ENCODE measurements at places on chromosomes 12 and 14.

DNA sequence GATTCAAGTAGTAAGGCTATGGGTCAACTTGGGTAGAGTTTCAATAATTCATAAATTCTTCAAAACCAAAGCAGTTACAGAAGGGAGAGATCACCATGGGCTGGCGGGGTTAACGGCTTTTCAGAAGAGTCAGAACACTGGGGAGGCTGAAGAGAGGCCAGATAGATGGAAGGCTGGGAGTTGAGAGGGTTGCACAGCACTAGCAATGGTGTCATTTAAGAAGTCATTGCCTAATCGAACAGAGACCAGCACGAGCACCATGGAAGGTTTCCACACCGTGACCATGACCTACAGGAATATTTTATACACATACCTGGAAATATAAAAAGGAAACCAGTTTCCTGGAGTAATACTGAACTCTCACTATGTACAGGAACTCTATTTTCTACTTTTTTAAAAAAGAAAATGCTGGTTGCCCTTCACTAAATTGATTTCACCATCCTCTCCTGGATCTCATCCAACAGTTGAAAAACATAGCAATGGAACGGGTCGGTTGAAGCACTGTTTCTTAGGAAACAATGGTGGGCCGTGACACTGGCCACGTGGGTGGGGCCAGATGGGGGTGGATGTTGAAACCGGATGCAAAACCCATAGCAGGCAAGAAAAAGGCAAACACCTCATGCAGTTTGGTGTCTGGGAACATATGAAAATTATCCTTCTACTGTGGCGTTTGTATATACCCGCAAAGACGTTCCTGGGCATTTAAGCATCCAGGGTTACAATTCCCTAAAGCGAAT lies 38.0 kb upstream of the RIN3 start:
- no peak for DNase-seq

GRCh38 chr12:13044906-13045299 lies 722 bp downstream of the FAM234B start:
- DNase-seq, result no peak

GRCh38 chr14:96351986-96352385 lies 11.2 kb downstream of the ATG2B start:
- DNase-seq, result no peak

GRCh38 chr12:102551186-102551585 lies 70.8 kb upstream of the IGF1 start:
- no peak for DNase-seq

DNA sequence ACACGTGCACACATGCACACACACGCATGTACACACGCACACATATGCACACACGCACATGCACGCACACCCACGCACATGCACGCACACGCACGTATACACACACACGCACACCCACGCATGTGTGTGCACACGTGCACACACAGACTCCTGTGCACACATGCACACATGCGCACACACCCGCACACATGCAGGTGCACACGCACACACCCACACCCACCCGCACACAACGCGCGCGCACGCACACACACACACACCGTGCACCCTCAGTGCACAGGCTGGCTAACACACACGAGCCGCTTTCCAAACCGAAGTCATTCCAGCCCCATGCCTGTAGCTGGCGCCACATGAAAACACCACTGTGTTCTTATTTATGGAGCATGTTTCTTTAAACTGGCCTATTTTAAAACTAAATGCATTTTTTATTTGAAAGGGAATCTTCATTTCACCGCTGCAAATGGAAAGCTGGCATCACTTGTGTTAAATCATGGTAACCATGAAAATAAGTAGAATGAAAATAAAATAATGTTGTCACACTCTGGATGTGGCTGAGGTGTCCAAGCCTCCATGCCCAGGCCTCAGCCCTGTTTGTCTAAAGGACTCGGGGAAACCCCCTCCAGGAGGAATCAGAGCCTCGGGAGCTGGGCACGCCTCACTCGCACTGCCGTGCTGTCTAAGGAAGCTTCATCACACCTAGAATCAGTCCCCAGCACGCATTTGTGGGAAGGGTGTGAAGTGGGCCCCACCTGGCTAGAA lies 45.1 kb downstream of the GALNT9 start:
- DNase-seq, result no peak

DNA sequence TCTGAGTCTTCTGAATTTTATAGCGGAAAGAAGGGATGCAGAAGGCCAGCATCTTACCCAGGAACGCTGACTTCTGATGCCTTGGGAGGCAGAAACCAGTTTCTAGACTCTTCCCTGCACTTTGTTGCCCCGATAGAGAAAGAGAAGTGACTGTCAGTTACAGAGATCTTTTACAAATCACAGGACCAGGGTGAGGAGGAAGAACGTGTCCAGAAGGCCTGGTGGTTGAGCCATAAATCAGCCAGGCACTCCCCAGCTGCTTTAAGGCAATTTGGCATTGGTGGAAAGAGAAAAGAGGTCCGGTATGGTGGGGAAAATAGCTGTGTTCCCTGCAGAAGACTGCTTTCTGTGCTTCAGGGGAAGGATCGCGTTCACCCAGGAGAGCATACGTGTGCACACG lies 88.7 kb upstream of the KCNA1 start:
- no peak for DNase-seq

DNA sequence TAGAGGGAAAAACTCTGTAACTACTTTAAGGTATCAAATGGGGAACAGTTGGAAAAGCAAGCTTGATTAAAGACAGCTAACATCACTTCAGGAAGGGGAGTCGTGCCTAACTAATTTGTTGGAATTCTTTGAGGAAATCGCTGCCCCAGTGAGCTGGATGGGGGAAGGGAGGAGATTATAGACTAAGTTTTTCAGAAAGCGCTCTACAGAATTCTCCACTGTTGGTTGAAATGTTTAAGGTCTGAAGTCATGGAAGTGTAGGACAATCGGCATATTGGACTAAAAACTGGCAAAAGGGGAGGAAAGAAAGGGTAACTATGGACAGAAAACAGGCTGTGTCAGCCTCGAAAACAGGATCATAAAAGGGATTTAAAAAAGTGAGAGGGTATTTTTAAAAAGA lies 229.9 kb upstream of the HMGA2 start:
- no peak for DNase-seq

DNA sequence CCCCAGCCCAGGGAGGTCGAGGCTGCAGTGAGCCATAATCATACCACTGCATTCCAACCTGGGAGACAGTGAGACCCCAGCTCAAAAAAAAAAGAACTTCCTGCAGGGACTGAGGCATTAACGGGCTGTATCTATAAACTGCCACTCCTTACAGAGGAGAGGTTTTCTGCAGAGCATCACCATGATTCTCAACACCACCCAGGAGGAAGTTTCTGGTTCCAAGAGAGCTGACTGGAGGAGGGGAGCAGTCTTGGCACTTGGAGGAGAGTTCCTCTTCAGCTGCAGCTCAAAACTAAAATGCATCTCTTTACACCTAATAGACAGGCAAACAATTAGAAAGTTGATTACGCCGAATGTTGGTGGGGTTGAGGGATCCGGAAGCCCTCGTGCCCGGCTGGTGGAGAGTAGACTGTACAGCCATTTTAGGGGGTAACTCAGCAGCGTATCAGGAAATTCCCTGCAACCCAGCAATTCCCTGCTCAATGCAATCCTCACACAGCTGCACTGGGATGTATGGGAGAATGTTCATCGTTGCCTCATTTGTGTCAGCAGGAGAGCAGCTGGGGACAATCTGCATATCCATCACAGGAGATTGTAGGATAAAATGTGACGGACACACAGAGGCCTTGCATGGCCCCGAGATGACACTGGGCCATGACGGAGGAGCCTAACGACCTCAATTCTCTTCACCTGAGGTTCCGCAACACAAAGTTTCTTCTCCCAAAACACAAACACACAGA lies 36.6 kb downstream of the ACTN1 start:
- DNase-seq, result no peak

DNA sequence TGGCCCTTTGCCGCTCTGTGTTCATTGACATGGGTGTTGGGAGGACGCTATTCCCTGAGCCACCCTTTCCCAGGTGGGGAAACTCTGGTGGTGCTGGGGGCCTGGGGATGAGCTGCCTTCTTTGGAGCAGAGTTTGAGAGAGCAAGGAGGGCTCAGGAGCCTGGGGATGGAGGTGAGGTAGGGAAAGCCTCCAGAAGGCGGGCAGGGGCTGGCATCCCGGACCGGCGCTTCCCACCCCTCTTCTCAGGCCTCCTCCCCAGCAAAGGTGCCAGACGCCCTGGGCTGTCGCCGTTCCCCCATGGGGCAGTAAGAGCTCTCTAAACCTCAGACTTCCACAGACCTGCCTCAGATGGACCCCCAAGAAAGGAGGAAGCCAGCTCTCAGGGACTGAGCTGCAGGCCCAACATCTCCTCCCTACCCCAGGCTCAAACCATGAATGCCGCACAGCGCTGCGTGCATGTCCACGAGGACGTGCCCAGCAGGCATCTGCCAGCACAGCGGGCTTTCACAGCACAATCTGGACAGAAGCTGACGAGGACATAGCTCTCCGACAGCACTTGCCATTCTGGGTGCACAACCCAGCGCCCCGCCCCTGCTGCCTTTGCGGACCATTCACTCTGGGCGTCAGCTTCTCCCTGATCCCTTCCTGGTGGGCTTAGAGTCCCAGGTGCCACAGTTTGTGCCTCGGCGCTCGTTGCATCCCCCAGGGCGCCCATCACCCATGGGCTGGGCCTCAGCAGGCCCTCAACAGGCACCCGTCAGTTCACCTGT lies 14.9 kb upstream of the TTC7B start:
- DNase-seq, result no peak

- DNase-seq, result no peak
Measured at GRCh38 chr12:132537836-132538662, 48.1 kb downstream of the FBRSL1 start.

- no peak for DNase-seq
Measured at GRCh38 chr14:35395283-35395682, 9.3 kb downstream of the NFKBIA start.

DNA sequence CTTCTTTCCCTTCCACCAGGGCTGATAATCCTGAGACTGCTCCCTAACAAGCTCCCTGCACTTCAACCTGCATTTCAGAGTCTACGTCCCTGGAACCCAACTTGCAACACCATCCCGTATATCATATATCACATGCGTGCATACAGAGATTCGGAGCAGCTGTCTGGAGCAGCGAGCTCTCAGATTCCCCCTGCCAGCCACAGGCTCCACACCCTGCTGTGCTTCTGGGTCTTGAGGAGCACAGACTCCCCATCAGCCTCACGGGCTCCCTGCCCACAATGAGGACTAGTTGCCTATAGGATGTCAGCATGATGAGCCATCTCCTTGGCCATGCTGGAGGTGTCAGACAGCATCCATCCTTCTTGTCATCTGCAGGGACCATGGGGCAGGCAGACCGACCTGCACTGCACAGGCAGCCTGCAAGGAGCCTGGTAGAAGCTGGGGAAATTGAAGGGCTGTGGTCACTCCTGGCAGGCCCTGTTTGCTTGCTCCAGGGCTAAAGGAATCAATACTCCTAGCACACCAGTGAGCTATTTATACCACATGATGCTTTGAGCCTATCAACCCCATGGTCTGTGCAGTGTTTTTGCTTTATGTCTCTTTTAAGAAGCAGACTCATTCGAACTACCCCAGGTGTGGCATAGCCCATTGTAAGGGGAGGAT lies 19.6 kb upstream of the HDAC7 start:
- DNase-seq, result no peak

- no peak for DNase-seq
Measured at GRCh38 chr14:49160983-49161382, 425.2 kb downstream of the RPS29 start.

- DNase-seq, result no peak
Measured at GRCh38 chr14:41568979-41569378, 37.7 kb upstream of the LRFN5 start.

DNA sequence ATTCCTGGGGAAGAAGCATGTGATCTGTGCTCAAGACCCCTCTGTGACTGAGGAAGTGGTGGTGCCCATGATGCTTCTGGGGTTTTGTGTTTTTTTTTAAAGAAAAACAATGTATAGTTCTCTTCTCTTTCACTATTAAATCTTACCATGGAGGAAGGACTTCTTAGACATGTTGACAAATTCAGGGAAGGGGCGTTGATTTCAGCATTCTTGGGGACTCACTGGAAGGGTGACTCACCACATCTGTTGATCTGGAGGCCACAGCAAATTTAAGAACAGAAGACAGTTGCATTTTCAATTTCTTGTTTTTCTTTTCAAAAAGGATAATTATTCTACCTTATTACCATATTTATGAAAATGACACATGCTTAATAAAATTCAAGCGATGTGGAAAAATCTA lies 152.9 kb upstream of the RTL1 start:
- no peak for DNase-seq

DNA sequence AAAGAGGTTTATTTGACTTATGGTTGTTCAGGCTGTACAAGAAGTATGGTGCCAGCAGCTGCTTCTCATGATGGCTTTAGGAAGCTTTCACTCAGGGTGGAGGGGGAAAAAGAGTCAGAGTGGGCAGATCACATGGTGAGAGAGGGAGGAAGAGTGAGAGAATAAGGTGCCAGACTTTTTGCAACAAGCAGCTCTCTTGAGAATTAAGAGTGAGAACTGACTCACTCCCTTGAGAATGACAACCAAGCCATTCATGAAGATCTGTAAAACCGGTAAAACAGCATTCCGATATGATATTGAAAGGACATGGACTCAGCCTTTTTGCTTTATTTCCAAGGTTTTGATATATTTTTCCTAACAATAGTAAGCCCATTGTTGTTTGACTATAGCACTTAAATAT lies 501.2 kb downstream of the GALC start:
- no peak for DNase-seq

DNA sequence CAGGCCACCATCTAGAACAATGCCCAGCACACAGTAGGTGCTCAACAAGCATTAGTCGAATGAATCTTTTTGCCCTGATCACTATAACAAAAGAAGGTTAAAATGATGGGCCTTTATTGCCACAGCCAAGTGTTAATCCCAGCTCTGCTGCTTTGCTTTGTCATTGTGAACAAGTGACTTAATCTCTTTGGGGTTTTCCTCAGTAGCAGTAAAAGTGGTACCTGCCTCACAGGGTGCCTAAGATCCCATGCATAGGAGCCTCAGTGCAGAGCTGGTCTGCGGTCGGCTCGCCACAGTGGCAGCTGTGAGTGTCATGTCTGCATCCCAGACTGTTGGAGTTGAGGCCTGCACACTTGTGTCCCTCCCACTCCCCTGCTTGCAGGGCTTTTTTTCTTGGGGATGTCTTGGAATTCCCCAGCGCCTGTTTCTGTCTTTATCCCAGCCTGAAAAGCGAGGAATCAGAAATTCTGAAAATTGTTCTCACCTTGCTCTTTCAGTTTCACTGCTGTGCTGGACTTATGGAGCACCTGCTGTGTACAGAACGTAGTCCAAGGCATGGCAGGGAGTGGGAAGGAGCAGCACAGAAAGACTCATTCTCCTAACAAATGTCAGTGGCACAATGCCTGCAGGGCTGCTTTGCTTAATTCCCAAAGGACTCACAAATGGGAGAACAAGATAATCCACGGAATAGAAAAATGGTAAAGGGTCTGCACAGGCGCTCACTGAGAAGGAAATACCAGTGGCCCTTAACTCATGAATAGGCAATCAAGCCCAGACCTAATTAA lies 90.8 kb downstream of the EML1 start:
- no peak for DNase-seq

- no peak for DNase-seq
Measured at GRCh38 chr14:86912709-86913108, 1080.3 kb downstream of the GALC start.

GRCh38 chr14:105474483-105475268 lies at the start of gene CRIP2:
CRIP2 (plus strand) TSS chr14:105474821; CDS start chr14:105474863, 42 bp downstream.
- DNase-seq, result peak; percentile 49

GRCh38 chr12:58306266-58307000 lies 365.1 kb downstream of the ATP23 start:
- DNase-seq, result no peak
